ENCODE measurements at places on chromosomes 16 and 17. TPM values are rescaled to one million over a fixed set of nuclear protein-coding genes. Genes with fewer than 3 reads are reported as not detected.

The HOXB9 gene
- 0.01 TPM for polyA plus RNA-seq

The RBFOX1 gene
- 2.8 TPM for polyA plus RNA-seq

The G6PC1 gene
- 0.03 TPM for polyA plus RNA-seq

The CFAP97D1 gene
- polyA plus RNA-seq, result not detected

The BAHCC1 gene
- 6.6 TPM for polyA plus RNA-seq

The BFAR gene
- polyA plus RNA-seq, result 55.2 TPM

The HS3ST2 gene
- polyA plus RNA-seq, result 0.61 TPM

The NKD1 gene
- 0.16 TPM for polyA plus RNA-seq

The PYDC1 gene
- polyA plus RNA-seq, result not detected

The ARL5C gene
- not detected for polyA plus RNA-seq

The PRM1 gene
- polyA plus RNA-seq, result not detected

The C1QTNF1 gene
- polyA plus RNA-seq, result 12.2 TPM

The KRTAP4-5 gene
- polyA plus RNA-seq, result not detected

The IFI35 gene
- polyA plus RNA-seq, result 6.5 TPM

The ABCA8 gene
- 10.8 TPM for polyA plus RNA-seq

The DECR2 gene
- polyA plus RNA-seq, result 15.8 TPM

The PER1 gene
- polyA plus RNA-seq, result 173 TPM

The MEIOC gene
- polyA plus RNA-seq, result 0.01 TPM

The ODAD4 gene
- polyA plus RNA-seq, result 0.63 TPM

The NDUFAF8 gene
- polyA plus RNA-seq, result 63.8 TPM

The JUP gene
- 25.8 TPM for polyA plus RNA-seq

The CACNA1G gene
- not detected for polyA plus RNA-seq

The OTOP3 gene
- polyA plus RNA-seq, result not detected

The NT5M gene
- 6.2 TPM for polyA plus RNA-seq

The AKAP10 gene
- polyA plus RNA-seq, result 4.2 TPM

The ZNF652 gene
- polyA plus RNA-seq, result 15.5 TPM

The ABCA9 gene
- polyA plus RNA-seq, result 1.6 TPM

The KRTAP16-1 gene
- polyA plus RNA-seq, result not detected

The APPBP2 gene
- polyA plus RNA-seq, result 35.4 TPM

The SLC38A8 gene
- polyA plus RNA-seq, result not detected

The RNF213 gene
- polyA plus RNA-seq, result 10.2 TPM

The HEATR9 gene
- not detected for polyA plus RNA-seq

The IRX3 gene
- polyA plus RNA-seq, result 0.94 TPM

The GLIS2 gene
- polyA plus RNA-seq, result 1.0 TPM

The STRADA gene
- 8.8 TPM for polyA plus RNA-seq
